ENCODE measurements at places on chromosomes 1 and 21.

DNA sequence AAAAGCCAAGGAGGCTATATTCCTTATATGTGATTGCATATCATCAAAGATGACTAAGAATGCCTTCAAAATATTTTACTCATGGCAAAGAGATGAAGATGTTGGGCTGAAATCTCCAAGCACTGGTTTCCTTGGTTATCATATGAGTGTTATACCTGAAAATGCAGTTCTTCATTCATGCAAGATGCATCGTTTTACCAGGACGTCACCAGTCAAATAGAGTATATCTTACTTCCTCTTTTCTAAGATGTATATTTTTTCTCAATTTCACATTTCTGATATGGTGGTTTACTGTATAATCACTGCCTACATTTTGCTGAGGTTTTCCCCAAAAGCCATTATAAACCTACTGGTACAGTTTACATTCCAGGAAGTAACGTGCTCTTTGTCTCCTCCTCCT, 1085.7 kb downstream of the NCAM2 start:
- no peak for DNase-seq

- DNase-seq: no peak
These were observed 67.7 kb upstream of the RCC1 start for GRCh38 chr1:28437924-28438699.

DNA sequence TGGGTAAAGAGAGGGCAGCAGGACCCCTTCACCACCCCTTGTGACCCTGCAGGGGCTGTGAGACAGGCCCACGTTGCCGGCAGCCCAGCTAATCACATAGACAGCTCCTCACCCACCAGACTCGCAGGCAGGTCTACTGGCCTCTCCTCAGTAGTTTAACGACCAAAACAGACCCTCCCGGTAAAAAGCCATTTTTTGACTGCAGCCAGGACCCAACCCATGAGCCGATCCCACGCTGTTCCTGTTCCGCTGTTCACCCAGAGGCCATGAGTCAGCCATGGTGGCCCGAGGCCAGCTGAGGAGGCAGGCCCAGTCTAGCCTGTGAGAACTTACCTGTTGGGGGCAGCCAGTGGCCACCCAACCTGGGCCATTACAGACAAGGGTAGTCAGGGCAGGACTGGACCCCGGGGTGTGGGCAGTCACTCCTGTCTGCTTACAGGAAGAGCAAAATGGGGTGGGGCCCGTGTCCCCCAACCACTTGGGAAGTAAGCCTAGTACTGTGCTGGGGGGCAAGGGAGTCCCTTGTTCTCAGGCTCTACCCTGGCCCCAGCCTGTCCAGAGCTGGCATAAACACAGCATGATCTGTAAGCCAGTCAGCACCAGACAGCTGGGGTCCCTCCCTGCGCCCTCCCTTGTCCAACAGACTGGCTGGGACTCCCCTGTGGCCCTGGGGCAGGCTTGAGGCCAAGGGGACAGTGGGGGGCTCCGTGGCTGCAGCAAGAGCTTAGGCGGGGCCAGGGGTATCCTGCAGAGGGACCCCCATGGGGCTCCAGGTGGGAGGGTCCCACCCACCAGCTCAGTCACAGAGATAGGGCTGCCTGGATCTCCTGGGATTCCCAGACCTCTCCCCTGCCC, 61.9 kb downstream of the WNT9A start:
- no peak for DNase-seq

DNA sequence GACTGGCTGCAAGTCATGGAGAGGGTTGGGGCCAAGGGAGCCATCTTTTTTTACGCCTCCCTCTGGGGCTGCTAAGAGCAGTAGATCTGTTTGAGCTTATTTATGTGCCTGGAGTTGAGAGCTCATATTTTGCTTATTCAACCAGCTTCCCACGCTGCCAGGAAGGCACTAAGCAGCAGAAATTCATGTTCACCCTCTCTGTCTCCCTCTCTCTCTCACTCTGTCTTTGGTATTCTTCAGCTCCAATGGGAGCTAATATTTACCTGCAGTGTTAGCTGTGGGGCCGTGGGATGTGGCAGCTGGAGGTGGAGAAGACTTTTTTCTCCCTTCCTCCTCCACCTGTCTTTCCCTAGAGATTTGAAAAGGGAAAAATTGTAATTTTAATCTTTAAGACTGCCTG, 26.8 kb upstream of the CACNA1E start:
- DNase-seq: no peak

DNA sequence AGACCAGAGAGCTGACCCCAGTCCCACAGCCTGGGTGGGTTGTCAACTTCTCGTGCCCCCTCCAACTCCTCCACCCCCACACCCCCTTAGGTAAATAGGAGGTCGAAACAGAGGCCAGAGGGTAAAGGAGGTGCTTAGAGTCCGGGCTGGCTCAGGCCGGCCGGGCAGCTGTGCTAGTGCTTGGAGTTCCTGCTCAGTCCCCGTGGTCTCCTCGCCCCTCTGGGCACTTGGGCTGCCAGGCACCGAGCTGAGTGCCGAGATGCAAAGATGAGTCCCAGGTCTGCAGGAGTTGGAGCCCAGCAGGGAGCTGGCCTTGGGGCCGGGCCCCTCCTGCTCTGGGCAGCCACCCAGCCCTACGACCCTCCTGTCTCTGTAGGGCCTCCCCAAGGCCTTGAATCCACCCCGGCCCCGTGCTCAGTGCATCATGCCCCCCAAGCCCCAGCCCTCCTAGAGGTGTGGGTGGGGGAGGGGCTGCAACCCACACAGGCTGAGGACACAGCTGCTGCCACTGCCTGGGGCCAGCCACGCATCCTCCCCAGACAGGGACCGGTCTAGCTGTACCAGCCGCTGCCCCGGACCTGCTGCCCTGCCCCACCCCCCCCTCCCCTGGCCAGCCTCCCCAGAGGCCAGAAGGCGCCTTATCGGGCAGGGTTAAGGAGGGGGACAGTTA, 1.9 kb downstream of the SMIM1 start:
- DNase-seq: no peak

DNA sequence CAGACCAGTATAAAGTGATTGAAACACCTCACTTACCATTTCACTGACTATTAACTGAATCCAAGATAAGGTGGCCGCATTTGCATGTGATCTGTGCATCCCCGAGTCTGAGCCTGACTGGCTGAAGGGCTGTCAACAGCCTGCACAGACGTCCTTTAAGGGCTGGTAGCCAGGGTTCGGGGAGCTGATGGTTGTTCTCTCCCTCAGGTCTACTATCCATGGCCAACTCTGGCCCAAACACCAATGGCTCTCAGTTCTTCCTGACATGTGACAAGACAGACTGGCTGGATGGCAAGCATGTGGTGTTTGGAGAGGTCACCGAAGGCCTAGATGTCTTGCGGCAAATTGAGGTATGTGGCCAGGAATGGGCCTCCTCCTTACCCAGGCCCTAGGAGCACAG, 14.0 kb downstream of the PPIE start:
- no peak for DNase-seq

DNA sequence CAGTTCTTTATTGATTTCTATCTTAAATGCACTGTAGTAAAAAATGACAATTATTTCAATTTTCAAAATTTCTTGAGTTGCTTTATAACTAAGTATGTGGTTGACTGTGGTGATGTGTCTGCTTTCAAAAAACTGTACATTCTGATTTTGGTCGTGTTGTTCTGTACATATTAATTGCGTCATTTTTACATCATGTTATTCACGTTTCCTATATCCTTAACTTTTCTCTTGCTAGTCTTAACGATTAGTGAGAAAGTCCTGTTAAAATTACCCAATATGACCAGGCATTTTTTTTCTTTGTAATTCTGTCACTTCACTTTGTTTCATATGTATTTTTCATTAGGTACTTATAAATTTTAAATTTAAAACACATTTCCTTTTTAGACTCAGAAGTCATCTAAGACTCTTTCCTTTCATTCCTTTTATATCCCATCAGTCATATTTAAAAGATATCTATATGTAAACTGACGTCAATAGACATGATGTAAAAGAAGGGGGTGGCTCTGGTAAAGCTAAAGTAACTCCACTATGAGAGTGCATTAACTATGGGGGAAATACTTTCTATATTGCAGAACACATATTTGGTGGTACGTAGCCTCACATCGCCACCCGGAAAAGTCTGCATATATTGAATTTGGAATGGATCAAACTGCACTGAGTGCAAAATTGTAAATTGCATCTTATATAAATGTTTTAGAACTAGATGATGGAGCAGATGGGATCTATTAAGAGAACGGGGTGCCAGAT, 1.1 kb upstream of the COA6 start:
- DNase-seq: no peak
